ENCODE measurements at places on chromosomes 4 and X. TPM values are rescaled to one million over a fixed set of nuclear protein-coding genes. Genes with fewer than 3 reads are reported as not detected.

SYTL4 gene
- total RNA-seq, result 5.9 TPM

IQCM gene
- total RNA-seq, result not detected

CFAP97 gene
- total RNA-seq, result 28.5 TPM

STPG2 gene
- 0.52 TPM for total RNA-seq

RPS6KA6 gene
- 2.6 TPM for total RNA-seq

IRAK1 gene
- 57.1 TPM for total RNA-seq

FREM3 gene
- not detected for total RNA-seq
